Activated CD4-positive, alpha-beta T cell treated with anti-CD3 and anti-CD28 coated beads, Interleukin-2, amount 10 ng/mL, durations not matched to agents 7 days and 5 days (primary cell): ENCODE measurements at places on chromosomes 6 and 20.

DNA sequence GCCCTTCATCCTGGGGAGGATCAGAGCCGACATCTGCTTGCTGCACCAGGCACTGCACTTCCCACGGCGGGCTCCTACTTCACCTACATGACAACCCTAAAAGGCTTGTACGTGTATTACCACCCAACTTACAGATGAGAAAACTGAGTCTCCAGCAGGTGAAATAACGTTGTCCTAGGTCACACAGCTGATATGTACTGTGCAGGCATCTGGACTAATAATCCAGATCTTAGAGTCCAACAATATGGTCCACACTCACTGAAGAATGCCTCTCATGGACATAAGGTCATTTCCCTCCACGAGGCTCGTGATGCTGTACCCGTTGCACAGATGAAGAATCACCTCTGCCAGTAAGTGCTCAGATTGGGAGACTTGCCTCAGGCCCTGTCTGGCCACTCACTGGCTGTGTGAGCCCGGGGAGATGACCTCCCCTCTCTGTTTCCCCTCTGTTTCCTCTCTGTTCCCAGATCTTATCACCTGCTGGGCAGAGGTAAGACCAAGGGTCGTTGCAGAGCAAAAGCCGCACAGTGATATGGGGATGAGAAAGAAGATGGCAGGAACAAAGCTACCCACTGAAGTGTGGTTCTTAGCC lies 32.1 kb downstream of the TGM2 start:
- DNase-seq = no peak

DNA sequence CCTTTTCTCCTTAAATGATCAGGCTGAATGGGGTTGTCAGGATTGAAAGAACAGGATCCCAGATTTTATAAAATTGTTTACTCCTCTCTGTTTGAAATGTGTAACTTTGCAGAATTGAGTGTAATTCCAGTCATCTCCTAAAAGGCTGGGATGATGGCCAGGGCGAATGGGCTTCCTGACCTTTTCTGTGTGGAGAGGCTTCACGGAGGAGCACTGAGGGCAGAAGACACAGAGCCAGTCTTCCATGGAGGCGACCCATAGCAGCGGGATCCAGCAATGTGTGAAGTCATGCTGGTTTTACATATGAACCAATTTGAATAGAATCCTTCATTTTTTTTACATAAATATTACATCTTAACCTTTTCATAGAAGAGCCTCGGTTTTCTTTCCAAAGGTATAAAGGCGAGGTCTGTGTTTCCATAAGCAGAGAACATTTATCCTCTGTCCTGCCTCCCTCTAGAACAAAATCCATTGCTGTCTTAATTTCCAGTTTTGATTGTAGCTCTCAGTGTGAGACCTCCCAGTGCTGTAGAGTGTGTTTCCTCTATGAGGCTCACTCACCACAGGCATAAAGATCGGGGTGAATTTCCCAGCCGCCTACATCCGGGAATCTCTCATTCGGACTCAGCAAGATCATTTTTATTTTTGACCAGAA lies 369.7 kb upstream of the FLRT3 start:
- DNase-seq = no peak

DNA sequence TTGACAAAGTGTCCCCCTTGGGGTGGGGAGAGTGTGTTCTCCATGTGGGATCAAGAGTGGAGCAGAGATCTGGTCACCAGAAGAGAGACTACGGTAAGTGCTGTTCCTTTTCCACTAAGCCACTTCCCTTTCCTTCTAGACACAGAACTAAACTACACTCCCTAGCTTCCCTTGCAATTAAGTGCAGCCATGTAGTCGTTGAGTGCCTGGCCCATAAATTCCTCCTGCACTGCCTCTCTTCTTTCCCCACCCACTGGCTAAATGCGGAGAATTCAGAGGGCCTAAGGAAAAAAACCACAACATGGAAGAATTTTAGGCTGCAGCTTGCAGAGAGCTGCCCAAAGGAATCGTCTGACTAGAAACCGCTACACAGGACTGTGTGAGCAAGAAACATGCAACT lies 1.5 kb downstream of the WDR27 start:
- no peak for DNase-seq

DNA sequence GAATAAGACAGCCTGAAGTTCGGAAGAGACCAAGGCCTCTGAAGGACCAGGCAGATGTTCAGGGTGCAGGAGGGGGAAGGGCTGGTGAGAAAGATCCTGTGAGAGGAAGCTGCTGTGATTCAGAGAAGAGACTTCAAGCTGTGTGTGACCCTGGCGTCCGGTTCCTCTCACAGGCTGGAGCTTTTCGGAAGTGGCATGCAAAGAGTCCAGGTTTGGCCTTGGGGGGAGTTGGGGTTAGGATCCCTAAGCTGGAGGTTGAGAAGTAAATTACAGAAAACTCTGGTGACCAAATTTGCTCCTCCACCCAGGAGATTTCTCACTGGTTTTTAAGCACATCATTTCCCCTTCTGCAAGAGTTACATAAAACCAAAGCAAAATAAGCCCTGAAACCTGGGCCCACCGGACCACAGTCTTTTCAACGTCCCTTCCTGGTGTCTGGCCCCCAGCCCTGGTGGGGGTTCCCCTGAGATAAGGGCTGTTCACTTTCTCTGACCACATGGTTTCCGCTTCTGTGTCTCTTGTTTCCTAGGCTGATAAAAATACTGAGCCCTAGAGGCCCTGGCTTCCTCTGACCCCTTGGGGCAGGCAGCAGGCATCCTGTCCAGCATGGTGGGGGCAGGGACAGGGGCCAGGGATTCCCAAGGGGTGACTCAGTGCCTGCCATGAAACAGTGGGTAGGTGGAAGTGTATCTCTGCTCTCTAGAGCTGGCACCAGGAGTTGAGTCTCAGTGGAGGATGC lies 12.0 kb upstream of the LTA start:
- peak; percentile 66 for DNase-seq

DNA sequence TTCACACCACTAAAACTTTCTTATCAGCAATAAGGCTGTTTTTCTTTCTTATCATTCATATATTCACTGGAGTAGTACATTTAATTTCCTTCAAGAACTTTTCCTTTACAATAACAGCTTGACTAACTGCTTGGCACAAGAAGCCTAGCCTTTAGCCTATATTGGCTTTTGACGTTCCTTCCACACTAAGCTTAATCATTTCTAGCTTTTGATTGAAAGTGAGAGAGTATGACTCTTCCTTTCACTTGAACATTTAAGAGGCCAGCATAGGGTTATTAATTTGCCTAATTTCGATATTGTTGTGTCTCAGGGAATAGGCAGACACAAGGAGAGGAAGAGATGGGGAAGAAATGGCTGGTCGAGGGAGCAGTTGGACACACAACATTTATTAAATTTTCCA lies 23.6 kb downstream of the THEMIS start:
- DNase-seq = no peak

- no peak for DNase-seq
Measured at GRCh38 chr20:42392442-42392841, 774.3 kb upstream of the CHD6 start.

DNA sequence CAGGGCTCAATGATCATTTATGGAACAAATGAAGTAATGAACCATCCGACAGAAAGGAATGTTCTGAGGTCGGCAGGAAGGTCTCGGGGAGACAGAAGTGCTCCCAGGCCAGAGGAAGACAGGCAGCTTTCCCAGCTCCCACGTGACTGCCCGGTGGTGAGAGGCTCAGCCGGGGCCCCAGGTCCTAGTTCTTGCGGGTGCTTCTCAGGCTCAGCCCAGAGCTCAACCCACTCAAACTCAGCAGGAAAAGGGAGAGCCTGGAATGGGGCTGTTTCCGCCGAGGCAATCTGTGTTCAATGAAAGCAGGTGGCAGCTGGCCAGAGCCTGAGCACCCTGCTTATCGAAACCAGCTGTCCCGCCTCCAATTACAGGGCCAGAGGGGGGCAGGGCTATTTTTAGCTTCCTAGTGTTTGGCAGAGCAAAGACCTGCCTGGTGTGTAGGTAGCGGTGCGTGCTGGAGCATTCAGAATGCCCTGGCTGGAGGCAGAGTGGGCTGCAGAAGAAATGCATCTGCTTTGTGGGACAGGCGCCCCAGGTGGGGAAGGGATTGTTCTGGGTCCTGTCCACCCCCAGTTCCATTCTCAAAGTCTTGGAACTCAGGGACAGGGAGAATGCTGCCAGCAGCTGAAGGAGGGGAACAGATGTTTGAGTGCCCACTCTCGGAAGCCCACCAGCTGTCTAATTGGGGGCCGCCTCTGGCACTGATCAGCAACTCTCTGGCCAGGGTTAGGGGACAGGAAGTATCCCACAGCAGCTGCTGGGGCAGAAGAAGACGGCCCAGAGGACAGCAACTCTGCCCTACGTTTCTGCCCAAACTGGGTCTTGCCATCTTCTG lies 145.1 kb downstream of the PREX1 start:
- no peak for DNase-seq

DNA sequence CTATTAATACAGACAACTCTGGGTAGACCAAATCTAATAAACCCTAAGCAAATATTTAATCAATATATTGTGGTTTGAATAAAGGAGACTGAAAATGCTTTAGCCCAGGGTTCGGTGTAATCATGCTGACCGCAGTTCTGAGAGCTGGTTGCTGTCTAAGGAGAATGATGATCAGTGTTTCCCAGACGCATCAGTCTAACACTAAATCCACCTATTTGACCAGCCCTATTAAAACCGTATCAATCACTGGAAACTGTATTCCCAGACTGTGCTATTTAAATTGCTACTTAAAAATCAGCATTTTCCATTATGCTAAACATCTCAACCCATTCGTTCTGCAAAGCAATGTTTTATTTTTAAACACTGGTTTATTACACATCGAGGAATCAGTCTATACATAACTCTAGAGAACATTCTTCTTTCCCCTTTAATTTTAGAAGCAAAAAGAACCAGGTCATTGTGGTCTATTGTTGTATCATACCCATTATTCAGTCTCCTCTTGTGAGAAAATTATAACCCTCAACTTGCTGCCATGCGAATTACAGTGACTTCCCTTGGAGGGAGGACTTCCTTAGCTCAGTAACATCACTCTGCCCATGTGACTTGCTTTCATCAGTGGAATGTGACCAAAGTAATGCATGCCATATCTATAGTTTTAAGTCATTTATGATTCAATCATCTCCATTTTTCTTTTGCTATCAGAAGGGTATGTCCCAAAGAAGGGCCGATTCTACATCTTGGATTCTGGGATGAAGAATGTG lies 515.2 kb upstream of the JAG1 start:
- DNase-seq = no peak

DNA sequence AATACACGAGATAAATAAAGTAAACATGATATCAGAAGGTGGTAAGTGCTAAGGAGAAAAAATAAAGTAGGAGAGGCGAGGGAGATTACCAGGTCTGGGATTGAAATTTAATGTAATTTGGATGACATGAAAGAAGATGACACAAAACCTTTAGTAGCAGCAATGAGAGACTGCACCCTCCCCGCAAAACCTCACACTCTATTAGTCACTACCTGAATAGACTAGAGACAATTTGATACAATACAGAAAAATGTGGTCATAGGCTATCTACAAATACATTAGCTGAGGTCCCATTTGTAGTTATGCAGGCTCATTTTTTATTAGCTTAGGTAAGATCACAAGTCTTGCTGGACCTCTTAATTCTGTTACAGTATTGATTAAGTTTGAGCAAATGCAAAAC lies 125.5 kb downstream of the LRFN2 start:
- no peak for DNase-seq

- no peak for DNase-seq
Measured at GRCh38 chr6:315921-316752, 23.9 kb downstream of the DUSP22 start.

DNA sequence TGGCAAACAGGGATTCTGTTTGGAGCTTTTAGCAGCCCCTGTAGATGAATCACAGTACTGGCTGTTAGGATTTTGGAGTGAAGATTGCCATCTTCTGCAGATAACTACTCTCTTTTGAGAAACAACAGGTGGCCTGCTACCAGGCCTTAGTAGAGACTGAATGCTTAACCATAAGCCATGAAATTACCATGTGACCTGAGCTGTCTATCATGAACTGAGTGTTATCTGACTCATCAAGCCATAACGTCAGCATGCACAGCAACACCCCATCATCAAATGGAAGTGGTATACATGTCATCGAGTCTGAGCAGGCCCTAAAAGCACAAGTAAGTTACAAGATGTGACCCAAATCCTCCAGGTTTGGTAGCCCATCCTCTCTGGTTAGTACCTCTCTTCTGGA lies 132.6 kb downstream of the GPR63 start:
- DNase-seq = no peak

GRCh38 chr6:13590574-13591153 lies 16.3 kb downstream of the SIRT5 start:
- DNase-seq = no peak

GRCh38 chr6:47379328-47379727 lies 69.6 kb upstream of the TNFRSF21 start:
- no peak for DNase-seq

- DNase-seq = no peak
Measured at GRCh38 chr20:12255461-12255970, 337.8 kb downstream of the BTBD3 start.

GRCh38 chr6:131867744-131868143 lies 59.9 kb downstream of the ENPP1 start:
- no peak for DNase-seq

GRCh38 chr20:49804364-49804763 lies 8.3 kb upstream of the SLC9A8 start:
- no peak for DNase-seq

GRCh38 chr20:15320941-15321340 lies 983.5 kb upstream of the FLRT3 start:
- DNase-seq = no peak

DNA sequence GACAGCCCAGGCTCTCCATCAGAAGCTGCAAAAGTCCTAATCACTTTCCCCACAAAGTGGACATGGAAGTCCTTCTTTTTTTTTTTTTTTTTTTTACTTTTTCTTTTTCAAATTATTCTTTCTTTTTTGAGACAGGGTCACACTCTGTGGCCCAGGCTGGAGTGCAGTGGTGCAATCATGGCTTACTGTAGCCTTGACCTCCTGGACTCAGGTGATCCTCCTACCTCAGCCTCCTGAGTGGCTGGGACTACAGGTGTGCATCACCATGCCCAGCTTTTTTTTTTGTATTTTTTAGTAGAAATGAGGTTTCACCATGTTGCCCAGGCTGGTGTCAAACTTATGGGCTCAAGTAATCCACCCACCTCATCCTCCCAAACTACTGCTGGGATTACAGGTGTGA lies 29.0 kb upstream of the AKIRIN2 start:
- DNase-seq = no peak

GRCh38 chr6:45115696-45116095 lies 212.4 kb upstream of the RUNX2 start:
- DNase-seq = no peak

DNA sequence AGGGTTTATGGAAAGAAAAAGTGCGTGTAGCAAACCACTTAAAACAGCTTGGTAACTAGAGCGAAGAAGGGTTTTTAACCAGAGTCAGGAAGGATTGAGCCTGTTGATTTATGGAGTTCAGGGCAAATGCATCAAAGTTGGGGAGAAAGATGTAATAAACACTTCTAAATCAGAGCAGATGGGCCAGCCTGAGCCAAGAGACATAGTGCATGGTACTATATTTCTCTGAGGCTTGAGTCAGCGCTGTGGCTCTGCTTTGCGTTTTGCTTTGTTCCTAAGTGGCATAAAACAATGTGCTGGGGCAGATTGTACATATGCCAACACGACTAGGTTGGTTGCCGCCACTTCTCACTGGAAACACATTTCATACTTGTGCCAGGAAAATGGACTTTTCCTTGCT lies 111.3 kb downstream of the BCKDHB start:
- no peak for DNase-seq
